ENCODE measurements at places on chromosomes 5 and 9.

DNA sequence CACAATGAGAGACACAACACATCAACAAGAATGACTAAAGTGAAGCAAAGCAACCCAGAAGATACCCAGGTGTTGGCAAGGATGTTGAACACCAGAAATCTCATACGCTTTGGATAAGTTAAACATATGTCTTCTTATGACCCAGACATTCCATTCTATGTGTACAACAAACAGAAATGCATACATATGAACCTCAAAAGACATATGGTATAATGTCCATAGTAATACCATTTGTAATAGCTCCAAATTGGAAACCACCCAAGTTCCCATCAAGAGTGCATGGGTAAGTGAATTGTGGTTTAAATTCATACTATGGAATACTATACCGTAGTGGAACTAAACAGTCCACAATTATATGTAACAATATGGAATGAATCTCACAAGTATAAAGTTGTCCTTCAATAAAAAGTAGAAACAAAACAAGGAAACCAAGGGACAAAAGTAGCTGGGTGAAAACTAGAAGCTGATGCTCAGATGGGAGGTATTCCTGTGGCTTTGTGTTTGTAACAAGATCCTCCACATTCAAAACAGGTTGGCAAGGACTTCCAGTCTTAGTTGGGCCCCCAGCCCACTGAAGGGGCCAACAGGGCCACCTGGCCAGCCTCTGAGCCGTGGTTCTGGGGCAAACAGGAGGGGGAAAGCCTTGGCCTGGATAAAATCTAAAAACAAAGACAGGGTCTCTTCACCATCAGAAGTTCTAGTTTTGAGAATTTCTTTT is 171.8 kb upstream of the PITX1 start:
- no peak for DNase-seq

DNA sequence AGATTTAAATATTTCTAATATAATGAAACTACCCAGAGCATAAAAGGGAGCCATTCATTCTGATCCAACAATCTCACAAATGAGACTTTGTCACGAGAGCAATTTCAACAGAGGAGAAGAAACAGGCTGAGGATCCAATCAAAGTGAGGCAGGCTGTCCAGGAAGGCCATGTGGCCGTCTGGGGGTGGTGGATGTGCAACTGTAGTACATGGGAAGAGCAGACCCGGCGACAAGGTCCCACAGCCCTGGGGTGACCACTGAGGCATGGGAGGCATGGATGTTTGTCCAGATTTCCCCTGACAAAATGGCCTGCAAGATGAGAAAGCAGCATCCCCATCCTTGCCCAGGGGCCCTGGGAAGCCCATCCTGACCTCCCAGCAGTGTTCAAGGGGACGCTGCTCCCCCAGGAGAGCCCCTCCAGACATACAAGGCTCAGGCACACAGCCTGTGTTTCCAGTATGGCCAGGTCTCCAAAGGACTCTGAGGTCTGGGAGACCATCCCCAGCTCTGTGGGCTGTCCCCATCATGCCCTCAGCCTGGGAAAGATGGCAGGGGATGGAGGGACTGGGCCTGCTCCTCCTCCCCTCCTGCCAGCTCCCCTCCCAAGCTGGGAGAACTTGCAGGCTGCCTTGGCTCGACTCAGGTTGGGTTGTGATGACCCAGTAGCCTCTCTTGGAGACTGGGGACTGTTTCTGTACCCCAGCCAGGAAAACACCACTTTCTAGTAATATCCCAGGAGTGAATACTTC is 27.5 kb upstream of the FCN2 start:
- DNase-seq: no peak

- DNase-seq: no peak
Measured at GRCh38 chr5:160925281-160925680, 73.3 kb upstream of the ATP10B start.

DNA sequence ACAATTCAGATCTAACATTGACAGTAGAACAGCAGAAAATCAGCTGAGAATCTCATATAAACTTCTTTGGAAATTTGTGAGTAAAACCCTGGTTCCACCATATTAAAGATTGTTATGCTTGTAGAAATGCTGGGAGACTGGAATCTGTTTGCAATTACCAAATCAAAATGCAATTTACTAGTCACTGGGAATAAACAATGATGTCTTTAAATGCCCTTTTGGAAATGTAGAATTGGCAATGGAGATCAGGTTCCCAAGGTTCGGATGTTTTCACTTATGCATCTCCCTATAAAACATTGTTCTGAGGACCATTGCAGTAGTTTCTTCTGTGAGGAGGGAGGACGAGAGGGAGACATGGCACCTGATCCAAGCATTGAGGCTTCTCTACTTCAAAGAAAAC is 384.4 kb downstream of the TMEM167A start:
- DNase-seq: no peak

- peak; percentile 32 for DNase-seq
Measured at GRCh38 chr5:6729386-6730310, 16.4 kb downstream of the TENT4A start.
